ENCODE measurements at places on chromosomes 7 and 10. TPM values are rescaled to one million over a fixed set of nuclear protein-coding genes. Genes with fewer than 3 reads are reported as not detected.
A peak's percentile ranks its signal among the peaks of the same experiment; 100 is the strongest.

Gene H2BK1
- total RNA-seq: not detected

GRCh38 chr7:80467069-80467468, 44.8 kb downstream of the GNAT3 start:
- DNase-seq: no peak

DNA sequence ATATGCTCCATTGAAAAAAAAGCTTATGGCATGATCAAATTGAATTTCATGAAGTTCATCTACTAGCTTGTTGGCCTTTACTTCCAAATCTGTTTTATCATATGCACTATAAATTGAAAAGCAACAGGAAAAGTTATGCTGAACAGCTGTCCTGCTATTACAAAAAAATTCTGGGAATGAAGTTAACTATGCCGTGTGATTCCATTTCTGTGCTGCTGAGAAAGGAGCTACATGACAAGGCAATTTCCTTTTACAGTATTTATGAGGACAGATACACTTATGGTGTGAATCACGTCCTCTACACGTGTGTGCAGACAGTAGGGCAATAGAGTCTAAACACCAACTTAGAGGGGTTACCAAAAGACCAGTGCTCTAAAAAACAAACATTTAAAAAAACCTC, 426.5 kb upstream of the AKR1E2 start:
- no peak for DNase-seq

DNA sequence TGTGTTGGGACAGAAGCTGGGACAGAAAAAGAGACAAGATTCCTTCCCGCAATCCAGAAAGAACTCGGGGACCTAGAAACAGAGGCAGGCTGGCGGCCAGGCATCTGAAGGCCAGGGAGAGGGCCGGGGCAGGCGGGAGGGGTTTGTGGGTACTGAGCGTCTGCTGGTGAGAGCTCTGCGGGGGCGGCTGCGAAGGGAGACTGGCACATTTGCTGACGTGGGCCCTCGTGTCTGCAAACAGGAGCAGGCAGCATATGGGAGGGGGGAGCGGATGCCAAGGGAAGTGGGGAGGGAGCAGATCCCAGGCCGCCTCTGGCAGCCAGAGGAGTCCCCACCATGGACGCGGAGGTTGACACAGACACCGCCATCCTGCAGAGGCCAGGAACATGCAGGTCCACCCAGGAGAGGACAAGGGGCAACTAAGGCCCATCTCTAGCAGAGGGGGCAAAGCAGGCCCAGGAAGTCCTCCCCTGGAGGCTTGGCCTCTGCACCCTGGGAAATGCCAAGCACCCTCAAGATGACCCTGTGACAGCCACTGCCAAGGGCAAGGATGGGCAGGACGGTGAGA, 32.2 kb downstream of the KCNH2 start:
- no peak for DNase-seq

Gene STYXL1
- 33.6 TPM for total RNA-seq

Gene WNT8B
- total RNA-seq: 3.8 TPM

- DNase-seq: no peak
These were observed 1.3 kb upstream of the PPIF start for GRCh38 chr10:79346012-79346340.

Gene TMEM139
- total RNA-seq: 0.91 TPM

Gene FKBP9
- 78.0 TPM for total RNA-seq

DNA sequence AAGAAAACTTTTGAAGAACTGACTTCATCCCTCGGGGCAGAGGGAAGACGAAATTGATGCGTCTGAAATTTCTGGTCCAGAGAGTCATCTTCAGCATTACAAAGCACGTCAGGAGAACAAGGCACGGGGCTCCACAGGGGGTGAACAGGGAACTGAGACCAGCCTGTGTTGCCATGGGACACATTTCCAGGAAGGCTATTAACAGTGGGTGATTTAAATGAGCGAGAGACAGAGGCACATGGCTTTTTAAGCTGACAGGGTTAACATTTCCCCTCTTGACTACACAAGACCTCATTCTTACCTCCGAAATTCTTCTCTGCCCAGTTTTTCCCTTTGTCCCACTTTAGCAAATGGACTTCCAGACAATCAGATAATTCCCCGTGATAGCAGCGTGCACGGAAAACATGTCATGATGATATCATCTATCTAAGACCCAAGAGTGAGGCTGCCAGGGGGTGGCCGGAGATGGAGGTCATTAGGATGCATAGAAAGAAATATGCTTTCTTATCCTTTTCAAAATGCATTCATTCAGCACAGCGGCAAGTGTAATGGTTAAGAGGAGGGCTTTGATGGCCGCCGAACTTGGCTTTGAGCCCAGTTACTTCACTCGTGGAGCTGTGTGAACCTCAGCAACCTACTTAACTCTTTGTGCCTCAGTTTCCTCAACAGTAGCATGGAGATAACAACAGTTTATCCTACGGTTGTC, 248.0 kb downstream of the PRPF18 start:
- DNase-seq: peak; percentile 19

DNA sequence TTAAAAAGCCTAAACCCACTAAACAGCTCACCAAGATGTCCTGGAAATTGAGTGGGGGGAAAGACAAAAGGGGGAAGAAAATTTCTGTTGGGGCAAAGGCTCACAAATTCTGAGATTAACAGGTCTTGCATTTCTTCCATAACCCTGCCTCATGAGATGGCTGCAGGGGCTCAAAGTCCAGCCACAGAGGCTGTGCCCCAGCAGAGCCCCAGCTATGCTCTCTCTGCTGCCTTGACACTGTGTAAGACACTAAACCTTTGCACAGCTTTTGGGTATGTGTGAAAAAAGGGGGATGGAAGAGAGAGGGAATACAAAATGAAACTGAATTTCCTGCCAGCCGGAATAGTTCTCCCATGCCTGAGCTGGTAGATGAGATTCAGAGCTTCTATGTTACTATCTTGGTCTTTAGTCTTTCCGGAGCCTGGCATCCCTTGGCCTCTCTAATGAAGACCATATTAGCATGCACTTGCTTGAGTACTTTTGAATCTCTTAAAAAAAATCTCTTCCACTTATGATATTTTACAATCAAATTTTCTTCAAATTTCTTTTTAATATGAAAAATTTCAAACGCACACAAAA, 240.0 kb upstream of the IMMP2L start:
- no peak for DNase-seq

- DNase-seq: no peak
These were observed 20.4 kb downstream of the FAM20C start for GRCh38 chr7:212754-213153.

- DNase-seq: no peak
These were observed 23.2 kb downstream of the CDK1 start for GRCh38 chr10:60801522-60801921.

Gene FAM171A1
- total RNA-seq: 70.4 TPM

GRCh38 chr7:110786328-110786965, 304.5 kb upstream of the LRRN3 start:
- DNase-seq: no peak

Gene LIPJ
- total RNA-seq: not detected

Gene UBE2D1
- total RNA-seq: 23.9 TPM

Gene PALD1
- 14.1 TPM for total RNA-seq

- no peak for DNase-seq
These were observed 17.7 kb upstream of the NRP1 start for GRCh38 chr10:33352175-33352574.

Gene ZNF248
- 11.7 TPM for total RNA-seq

Gene UCN3
- not detected for total RNA-seq

Gene GIMAP2
- total RNA-seq: not detected

Gene MOGAT3
- total RNA-seq: not detected

GRCh38 chr10:13627459-13628310, 40.9 kb downstream of the PRPF18 start:
- no peak for DNase-seq

Gene TMEM140
- not detected for total RNA-seq

Gene KIAA1549
- 34.8 TPM for total RNA-seq

DNA sequence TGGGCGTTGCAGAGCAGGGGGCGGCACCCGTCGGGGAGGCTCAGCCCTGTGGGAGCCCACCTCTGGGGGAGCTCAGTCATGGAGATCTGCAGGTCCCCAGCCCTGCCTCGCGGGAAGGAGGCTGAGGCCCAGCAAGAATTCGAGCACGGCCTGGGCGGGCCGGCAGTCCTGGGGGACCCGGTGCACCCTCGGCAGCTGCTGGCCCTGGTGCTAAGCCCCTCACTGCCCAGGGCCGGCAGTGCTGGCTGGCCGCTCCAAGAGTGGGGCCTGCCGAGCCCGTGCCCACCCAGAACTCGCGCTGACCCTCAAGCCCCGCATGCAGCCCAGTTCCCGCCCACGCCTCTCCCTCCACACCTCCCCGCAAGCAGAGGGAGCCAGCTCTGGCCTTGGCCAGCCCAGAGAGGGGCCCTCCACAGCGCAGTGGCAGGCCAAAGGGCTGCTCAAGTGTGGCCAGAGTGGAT, 76.2 kb downstream of the TMEM26 start:
- no peak for DNase-seq

- DNase-seq: no peak
These were observed 49.1 kb upstream of the EEPD1 start for GRCh38 chr7:36103837-36104561.

GRCh38 chr7:143938379-143939243, 3.6 kb downstream of the OR2F2 start:
- no peak for DNase-seq

Gene TMEM270
- total RNA-seq: not detected

Gene KMT2E
- 79.6 TPM for total RNA-seq

Gene GARS1
- total RNA-seq: 151 TPM

- DNase-seq: no peak
These were observed 173.6 kb upstream of the TEX47 start for GRCh38 chr7:88969167-88969566.

Gene SEMA4G
- 9.1 TPM for total RNA-seq

- DNase-seq: no peak
These were observed 20.4 kb downstream of the PTPRN2 start for GRCh38 chr7:158567153-158567603.

Measured in neural crest cell (in vitro differentiated cells).